ENCODE measurements at places on chromosomes 3 and 15.

DNA sequence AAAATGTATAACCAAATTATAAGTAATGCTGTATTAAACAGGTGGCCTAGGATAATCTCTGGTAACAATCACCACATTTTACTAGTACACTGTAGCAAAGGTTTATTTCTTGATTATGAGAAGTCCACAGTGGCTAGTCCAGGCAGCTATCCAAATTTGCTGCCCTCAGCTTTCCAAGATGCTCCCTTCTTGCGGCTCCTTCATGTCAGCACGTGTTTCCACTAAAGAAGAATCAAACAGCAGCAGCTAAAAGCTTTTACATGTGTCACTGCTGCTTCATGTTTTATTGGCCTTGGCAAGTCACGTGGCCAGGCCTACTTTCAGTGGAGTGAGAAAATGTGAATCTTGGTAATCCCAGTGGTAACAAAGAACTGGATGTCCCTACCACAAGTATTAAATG lies 5.6 kb upstream of the RBMS3 start:
- no peak for DNase-seq

DNA sequence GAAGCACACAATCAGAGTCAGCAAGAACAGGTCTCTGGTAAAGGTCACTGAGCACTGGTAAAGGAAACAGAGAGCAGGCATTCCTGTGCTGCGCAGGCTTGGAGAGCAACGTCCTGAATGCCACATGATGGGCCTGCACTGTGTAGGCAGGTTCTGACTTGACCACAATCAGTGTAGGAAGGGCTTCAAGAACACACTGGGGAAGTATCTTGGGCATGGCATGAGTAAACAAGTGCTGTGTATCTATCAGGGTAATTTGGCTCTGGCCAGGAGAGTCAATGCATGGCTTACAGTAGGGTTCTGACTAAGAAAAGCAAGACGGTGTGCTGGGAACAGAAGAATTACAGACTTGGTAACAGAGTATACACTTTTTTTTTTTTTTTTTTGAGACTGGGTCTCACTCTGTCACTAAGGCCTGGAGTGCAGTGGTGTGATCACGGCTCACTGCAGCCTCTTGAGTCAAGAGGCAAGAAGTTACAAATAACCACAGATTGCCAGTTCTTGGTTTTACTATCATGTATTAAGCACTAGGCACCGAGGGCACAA lies 30.6 kb downstream of the TBC1D2B start:
- DNase-seq, result peak; percentile 38

GRCh38 chr3:195150181-195151118 lies 120.5 kb downstream of the XXYLT1 start:
- DNase-seq, result peak; percentile 83

GRCh38 chr3:188215129-188215528 lies 61.2 kb downstream of the LPP start:
- no peak for DNase-seq

GRCh38 chr3:173013219-173013832 lies 127.7 kb downstream of the SPATA16 start:
- DNase-seq, result no peak

- DNase-seq, result no peak
Measured at GRCh38 chr3:50350213-50350526, 405 bp downstream of the NPRL2 start.

GRCh38 chr3:70392227-70392626 lies 79.8 kb upstream of the MDFIC2 start:
- no peak for DNase-seq

GRCh38 chr3:135460273-135460672 lies 505.3 kb upstream of the PPP2R3A start:
- DNase-seq, result no peak

DNA sequence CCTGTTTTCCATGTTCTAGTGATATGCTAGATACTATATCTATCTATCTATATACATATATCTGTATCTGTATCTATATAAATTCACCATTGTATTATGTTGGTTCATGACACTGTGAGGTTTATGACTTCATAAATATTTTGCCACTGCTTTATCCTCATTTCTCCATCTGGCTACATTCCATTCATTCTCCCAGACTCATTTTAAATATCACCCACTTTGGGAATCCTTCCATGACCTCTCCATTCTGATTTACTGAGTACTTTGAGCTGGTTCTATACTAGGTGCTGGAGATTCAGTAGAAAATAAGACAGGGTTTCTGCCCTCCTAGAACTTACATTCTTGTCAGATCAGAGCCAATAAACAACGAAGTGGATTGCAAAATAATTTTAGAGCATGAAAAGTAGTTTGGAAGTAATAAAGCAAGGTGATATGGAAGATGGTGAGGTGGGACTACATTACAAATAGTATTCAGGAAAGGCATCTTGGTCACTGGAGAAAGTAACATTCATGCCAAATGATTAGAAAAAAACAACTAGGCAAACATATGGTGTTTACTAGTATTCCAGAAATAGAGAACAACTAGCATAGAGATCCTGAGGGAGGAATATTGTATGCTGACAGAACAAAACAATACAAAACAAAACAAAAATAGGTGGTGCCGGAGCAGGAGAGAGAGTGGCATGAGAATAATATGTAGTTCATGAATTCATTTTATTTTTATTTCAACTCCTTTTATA lies 11.6 kb upstream of the PLSCR4 start:
- no peak for DNase-seq

- DNase-seq, result peak; percentile 8
Measured at GRCh38 chr3:79085171-79085570, 682.6 kb downstream of the ROBO1 start.

GRCh38 chr15:42012241-42012640 lies 8.6 kb downstream of the PLA2G4E start:
- no peak for DNase-seq

DNA sequence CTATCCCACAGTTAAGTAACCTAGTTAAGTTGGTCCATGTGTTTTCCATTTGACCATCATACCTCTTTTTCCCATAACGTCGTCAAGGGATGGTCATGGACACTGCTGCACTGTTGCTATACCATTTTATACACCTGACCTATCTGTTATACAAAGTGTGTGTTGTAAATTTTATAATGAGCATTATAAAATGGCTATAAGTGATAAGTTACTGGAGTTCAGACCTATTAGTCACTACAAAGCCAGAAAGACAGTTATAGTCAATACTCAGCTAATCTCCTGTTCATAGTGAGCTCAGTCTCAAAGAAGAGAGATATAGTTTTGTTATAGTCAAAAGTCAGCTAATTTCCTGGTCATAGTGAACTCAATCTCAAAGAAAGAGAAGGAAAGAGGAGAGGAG lies 18.9 kb upstream of the CTNNB1 start:
- no peak for DNase-seq

DNA sequence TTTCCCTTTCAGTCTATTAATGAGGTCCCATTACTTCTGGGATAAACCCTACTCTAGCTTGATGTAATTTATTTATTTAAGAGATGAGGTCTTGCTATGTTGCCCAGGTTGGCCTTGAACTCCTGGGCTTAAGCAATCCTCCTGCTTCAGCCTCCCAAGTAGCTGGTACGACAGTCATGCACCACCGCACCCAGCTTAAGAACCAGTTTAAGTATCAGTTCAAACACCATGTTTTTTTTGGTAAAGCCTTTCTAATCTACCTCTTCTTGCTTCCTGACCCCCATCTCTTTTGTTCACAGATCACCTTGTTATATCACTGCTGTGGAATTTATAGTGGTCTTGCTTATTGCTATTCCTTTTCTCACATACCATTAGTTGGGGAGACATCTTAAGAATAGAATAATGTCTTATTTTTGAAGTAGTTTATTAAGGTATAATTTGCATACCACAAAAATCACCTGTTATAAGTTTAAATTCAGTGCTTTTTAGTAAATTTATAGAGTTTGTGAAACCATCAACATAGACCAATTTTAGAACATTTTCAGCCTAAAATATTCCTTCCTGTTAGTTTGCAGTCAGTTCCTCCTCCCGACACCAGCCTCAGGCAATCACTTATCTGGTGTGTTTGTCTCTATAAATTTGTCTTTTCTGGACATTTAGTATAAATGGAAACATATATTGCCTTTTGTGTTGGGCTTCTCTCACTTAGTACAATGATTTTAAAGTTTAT lies 257.9 kb downstream of the PDCD6IP start:
- no peak for DNase-seq

DNA sequence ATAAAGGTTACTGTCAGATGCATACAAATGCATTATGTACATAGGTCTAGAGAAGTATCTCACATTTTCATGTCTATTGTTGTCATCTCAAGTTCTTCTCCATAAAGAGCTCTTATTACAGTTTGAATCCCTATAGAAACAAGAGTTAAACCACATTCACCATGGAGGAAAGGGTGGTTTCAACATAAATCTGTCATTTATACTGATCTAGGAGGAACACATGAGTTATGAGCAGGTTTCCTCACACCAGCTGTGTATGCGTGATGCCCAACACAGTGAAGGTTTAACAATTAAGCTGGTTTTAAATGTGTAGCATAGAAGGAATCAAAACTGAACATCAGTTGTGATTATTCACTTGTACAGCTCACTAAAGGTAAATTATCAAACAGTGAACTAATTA lies 251.7 kb downstream of the KCNMB2 start:
- no peak for DNase-seq

GRCh38 chr3:78846718-78847117 lies 921.1 kb downstream of the ROBO1 start:
- peak; percentile 56 for DNase-seq

GRCh38 chr3:160831401-160831800 lies 75.4 kb downstream of the PPM1L start:
- no peak for DNase-seq

DNA sequence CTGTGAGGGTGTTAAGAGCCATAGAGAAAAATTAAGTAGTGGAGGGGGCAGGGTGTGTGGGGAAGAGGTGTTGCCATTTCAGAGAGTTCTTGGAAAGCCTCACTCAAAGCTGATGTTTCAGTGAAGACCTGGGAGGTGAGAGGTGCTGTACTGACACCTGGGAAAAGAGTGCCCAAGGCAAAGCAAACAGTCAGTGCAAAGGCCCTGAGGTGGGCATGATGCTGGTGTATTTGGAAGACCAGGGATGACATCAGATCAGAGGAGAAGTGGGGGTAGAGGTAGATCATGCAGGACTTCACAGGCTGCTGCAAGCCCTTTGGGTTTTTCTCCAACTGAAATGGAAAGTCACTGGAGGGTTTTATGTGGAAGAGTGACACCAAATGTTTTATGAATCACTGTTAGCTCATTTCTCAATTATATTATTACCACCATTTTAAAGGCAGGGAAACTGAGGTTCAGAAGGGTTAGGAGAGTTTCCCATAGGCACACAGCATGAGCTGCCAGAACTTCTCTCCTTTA lies 42.8 kb upstream of the SMAD3 start:
- DNase-seq, result no peak

DNA sequence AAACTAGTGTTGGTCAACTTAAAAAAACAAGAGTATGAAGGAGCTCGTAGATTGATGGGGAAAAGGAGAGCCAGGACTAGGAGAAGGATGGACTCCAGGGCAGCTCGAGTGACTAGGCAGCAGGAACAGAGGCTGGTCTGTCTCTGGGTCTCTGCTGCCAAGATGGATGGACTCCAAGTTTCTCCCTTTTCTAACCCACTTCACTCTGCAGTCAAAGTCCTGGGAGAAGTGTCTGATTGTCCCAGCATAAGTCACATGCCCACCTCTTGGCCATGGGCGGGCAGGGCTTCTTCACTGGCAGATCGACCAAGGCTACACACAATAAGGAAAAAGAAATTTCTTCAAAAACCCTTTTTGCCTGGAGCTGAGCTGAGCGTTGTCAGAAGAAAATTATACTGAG lies 9.2 kb upstream of the EPB42 start:
- DNase-seq, result no peak

DNA sequence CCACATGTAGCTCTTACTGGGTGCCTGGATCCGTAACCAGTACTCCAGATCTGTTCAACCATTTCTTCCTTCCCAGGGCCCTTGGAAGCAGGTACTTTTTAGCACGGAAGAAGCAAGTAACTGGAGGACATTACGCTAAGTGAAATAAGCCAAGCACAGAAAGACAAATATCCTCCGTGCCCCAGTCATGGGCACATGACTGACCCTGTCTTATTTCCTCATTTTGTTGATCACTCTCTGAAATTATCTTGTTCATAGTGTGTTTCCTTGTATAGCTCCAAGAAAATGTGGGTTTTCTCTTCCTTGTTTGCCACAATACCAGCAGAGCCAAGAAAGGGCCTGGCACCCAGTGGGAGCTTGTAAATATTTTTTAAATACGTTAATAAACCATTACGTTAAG lies 32.2 kb upstream of the MTMR14 start:
- DNase-seq, result no peak

GRCh38 chr3:81788044-81788443 lies 26.6 kb upstream of the GBE1 start:
- no peak for DNase-seq

DNA sequence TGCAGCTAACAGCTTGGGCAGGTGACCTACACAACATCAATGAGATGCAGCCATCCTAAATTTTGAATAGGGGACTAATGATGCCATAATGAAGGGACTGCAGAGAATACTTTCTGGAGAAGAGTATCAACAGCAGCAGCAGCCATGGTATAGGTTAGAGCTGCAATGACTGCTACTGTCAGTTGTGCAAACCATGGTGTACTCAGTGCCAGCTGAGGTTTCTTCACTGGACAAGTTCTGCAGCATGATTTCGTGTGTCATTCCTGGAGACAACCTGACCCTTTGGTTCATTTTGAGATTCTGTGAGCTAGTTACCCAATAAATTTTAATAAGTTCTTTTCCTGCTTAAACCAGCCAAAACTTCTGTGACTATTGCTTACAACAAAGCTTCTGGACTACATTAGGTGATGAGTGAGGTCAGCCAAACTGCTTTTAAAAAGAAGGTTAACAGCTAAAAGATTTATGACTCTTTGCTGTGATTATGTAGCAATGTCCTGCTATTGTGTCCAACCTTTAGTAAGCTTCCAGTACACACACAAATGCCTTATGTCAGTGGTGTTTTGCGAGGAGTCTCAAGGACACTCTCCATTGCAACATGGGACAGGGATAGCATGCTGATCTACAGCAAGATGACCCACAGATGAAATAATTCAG lies 4.8 kb upstream of the DAZL start:
- DNase-seq, result no peak

DNA sequence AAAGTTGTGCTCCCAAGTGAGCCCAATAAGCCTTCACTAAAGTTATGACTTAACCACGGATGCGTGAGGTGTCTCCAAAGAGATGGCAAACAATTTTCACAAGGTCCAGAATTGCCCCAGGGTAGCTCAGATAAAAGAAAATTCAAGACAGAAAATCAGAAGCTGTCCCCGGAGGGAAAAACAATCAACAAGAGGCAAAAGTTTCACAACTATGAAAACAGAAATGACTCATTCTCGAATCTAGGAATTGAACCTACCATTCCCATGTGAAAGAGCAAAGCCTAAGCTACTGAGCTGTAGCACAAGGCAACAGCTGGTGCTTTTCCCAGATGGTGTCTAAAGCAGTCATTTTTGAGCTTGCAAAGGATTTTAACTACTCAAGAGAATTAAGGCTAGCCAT lies 33.5 kb upstream of the MKRN3 start:
- DNase-seq, result no peak

GRCh38 chr3:150806185-150806835 lies 43.3 kb upstream of the SIAH2 start:
- no peak for DNase-seq

- no peak for DNase-seq
Measured at GRCh38 chr15:70348226-70348543, 250.5 kb upstream of the TLE3 start.
